ENCODE measurements at places on chromosomes 4 and X.

- no peak for DNase-seq
Observed at GRCh38 chrX:49292400-49293362, 10.8 kb upstream of the GAGE10 start.

GRCh38 chrX:31832263-31832662, 760.4 kb upstream of the FTHL17 start:
- no peak for DNase-seq

GRCh38 chr4:101019313-101019712, 328.0 kb downstream of the PPP3CA start:
- no peak for DNase-seq

- DNase-seq: no peak
Observed at GRCh38 chr4:153398713-153399112, 54.2 kb downstream of the MND1 start.

- no peak for DNase-seq
Observed at GRCh38 chr4:40238700-40239548, 42.1 kb downstream of the RHOH start.

GRCh38 chr4:3402491-3403347, 39.0 kb upstream of the HGFAC start:
- DNase-seq: no peak

DNA sequence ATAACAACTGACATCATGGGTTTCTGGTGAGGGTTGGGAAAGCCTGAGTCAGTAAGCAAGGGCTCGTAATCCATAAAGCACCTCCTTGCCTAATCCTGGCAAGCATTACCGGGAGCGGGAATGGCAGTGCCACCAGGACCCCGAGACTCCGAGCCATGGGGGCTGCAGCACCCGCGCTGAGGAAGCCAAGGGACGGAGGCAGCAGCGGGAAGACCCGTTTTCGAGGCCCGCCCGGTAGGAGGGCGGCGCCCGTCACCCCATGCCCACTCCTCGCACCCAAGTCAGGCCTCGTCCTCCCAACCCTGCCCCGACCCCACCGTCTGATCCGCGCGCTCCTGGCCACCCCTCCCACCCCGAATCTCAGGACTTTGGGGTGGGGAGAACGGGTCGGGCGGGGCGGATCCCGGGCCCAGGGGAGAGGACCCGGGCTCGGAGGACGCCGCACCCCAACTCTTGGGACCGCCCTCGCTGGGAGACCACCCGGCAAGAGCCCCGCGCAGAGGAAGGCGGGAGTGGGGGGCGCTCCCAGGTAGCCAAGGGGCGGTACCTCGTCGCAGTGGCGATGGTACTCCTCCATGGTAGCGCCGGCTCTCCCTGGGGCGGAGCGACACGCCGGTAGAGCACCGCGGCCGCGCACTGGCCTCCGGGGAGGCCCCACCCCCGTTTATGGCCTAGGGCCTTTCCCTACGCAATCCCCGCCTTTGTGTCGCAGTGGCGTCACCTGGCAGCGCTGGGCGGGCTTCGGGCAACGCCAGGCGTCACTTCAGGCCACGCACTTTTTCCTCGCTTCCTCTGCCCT, at the start of gene DYNLT3:
Gene DYNLT3, minus strand, starts transcription at position 638 of the 799 bp plus-strand sequence. Its CDS starts 61 bp downstream, at position 577.
- peak; percentile 55 for DNase-seq

DNA sequence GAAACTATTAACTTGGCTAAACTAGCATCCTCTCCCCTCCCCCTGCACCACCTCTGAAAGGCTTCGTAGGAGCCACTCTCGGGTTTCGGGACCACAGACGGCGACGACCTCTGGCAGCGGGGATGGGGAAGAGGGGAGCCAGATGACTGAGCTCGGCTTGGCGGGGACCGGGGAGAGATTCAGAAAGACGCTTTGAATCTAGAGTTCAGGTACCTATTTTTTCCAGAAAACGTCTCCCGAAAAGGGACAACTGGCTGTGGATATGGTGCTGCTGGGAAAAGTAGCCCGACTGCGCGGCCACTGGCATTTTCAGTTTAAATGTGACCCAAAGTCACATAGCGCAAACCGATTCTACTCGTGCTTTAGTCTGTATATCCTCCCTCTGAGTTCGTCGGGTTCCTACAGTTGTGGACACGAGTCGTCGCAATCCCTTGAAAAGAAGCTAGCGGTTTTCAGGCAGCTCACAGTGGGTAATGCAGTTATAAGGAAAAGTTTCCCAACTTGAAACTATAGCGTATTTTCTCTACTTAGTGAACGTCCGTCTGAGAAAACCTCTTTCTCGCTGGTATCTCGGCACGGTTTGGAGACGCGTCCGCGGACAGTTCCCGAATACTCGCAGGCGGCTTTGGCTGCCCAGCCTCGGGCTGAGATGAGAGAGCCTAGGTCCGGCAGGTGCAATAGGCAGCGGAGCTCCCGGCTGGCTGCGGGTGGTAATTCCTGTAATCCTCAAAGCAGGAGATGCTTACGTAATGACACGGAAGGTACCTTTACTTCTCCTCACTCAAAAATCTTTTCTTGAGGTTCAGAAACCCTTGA, 1.3 kb downstream of the PARM1 start:
- no peak for DNase-seq

- no peak for DNase-seq
Observed at GRCh38 chr4:118400356-118400755, 47.6 kb upstream of the PRSS12 start.

DNA sequence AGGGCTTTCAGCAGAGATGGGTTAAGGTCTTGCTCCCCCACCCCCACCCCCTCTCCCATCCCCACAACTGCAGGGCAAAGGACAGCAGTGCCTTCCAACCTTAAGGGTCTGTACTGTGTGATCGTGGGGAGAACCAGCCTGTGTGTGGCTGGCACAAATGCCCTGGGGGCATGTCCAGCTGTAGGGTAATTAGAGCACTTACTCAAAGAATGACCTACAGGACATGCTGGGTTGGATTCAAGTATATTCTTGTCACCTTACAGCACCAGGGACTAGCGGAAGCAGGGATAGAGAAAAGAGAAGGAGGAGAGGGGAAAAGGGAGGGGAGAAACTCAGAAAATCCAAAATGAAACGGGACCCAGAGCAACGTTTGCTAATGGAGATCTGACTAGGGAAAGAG, 191.3 kb upstream of the GATB start:
- no peak for DNase-seq

- no peak for DNase-seq
Observed at GRCh38 chr4:37464373-37465128, 220.0 kb downstream of the NWD2 start.

- no peak for DNase-seq
Observed at GRCh38 chr4:88148560-88148959, 9.9 kb downstream of the ABCG2 start.

DNA sequence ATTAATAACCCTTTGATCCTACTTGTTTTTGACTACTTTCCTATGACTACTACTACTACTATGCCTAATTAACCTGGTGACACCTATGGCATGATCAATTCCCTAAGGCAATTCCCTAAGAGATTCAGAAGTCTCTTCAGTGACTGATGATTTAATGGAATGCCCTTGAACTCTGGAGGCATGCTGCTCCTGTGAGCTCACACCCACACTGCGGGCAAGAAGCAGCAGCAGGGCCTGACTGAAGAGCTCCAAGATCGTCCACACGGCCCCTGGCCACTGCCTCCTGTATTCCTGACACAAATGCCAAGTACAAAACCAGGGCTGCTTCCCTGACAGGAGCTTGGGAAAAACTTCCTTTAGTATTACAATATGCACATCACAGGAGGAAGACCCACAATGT, 74.2 kb upstream of the STS start:
- no peak for DNase-seq

All from NCI-H2081 treated with DMSO at 0.1 percent for 48 hours (cell line).